HEK293T (cell line): ENCODE measurements at places on chromosomes 5 and 9.

DNA sequence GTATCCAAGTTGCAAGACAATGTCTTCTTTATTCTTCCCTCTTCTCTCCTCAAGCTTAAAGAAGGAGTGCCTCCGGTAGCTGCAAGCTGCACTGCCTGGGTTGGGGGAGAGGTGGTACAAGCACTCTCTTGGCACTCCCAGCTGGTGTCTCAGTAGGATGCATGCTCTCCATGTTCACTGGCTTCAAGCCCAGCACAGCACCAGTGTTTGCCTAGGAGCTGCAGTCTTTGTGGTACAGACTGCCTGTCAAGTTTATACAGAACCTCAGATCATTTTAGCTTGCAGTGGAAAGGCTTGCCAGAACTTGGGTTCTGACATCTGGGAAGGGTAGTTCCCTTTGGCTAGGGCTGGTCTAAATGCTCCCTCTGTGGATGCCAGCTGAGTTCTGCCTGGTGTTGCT is 505.6 kb downstream of the MAN2A1 start:
- DNase-seq: no peak

DNA sequence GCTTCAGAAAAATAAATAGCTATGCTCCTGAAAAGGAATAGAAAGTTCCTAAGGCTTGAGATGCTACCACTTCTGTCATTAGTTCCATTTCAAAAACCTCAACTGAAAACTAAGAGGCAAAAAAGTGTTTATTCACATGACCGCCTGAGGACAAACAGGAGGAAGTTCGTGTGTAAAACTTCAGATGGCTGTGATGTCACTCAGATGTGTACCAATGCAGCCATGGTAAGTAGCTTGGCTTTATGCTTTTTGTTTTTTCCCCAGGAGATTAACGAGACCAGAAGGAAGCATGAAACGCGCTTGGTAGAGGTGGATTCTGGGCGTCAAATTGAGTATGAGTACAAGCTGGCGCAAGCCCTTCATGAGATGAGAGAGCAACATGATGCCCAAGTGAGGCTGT is 33.0 kb downstream of the LMNB1 start:
- DNase-seq: no peak

DNA sequence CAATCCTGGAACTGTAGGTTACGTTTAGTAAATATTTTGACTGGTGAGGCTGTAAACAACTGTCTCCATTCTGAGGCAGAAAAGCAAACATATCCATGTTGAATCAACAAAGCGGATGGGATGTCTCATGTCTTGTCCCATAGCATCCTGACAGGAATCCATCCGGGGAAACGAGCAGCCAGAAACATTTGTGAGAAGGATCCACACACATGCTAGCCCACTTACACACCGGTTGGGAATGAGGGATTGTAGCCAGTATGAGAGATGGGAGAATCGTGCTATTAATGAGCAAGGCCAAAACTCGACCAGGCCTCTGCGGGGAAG is 117.5 kb downstream of the FSTL4 start:
- DNase-seq: no peak

DNA sequence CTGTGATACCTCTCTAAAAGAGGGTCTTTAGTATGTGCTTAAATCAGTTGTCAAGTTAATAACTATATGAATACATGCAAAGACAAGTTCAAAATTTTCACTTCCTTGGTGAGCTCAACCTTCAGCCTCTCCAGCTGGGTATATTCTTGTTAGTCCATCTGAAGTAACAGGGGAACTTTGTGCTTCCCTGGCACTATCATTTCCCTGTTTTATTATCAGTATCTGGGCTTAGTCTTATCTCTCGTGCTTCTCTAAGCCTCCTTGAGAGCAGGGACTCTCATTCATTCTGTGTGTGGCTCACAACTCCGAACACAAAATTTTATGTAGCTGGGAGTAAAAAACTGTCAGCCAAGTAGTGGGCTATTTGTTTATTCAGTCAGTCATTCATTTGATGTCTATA is 175.9 kb upstream of the MAP3K1 start:
- DNase-seq: no peak

DNA sequence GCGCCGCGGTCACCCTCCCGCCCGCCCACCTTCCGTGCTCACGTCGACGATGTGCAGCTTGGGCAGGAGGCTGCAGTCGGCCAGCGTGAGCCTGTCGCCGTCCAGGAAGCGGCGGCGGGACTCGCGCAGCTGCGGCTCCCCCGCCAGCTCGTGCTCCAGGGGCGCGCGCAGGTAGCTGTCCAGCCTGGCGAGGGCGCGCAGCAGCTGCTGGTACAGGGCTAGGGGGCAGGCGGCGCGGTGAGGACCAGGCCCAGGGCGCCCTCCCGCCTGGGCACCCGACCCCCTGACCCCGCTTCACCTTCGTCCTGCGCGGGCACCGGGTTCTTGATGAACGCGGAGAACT is 1.5 kb downstream of the CLIC3 start:
- DNase-seq: no peak

DNA sequence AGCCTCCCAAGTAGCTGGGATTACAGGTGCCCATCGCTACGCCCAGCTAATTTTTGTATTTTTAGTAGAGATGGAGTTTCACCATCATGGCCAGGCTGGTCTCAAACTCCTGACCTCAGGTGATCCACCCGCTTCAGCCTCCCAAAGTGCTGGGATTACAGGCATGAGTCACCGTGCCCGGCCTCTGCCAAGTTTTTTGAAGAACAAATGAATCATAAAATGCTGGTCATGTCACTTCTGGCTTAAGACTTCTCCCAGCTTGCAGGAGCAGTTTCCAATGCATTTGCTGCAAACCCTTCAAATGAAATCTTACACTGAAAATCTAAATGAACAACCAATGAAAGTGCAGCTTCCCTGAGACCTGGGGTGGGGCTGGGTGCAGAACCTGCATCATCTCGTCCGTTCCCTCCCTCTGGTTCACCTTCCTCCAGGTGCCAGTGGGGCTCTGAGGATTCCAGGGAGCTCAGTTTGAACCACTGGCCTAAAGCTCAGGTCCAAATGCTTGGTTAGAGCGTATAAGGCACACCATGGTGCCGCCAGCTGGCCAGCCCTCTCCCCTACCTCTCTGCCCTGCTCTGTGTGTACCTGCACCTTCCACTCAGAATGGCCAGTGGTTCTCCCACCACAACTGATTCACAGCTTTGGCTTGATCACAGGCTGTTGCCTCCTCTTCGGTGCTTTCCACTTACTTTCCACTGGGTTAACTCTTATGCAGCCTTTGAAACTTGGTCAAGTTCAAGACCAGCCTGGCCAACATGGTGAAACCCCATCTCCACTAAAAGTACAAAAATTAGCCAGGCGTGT is 39.8 kb upstream of the FUBP3 start:
- DNase-seq: no peak

- DNase-seq: no peak
These were observed 34.6 kb downstream of the HSPA4 start for GRCh38 chr5:133086366-133086875.
